ENCODE measurements at places on chromosomes 13 and 19. TPM values are rescaled to one million over a fixed set of nuclear protein-coding genes. Genes with fewer than 3 reads are reported as not detected.
A peak's percentile ranks its signal among the peaks of the same experiment; 100 is the strongest.

- no peak for DNase-seq
Measured at GRCh38 chr19:52188822-52189734, 774 bp upstream of the PPP2R1A start.

CTXN1 gene
- 2.9 TPM for total RNA-seq

CPT1C gene
- total RNA-seq = 9.6 TPM

DNA sequence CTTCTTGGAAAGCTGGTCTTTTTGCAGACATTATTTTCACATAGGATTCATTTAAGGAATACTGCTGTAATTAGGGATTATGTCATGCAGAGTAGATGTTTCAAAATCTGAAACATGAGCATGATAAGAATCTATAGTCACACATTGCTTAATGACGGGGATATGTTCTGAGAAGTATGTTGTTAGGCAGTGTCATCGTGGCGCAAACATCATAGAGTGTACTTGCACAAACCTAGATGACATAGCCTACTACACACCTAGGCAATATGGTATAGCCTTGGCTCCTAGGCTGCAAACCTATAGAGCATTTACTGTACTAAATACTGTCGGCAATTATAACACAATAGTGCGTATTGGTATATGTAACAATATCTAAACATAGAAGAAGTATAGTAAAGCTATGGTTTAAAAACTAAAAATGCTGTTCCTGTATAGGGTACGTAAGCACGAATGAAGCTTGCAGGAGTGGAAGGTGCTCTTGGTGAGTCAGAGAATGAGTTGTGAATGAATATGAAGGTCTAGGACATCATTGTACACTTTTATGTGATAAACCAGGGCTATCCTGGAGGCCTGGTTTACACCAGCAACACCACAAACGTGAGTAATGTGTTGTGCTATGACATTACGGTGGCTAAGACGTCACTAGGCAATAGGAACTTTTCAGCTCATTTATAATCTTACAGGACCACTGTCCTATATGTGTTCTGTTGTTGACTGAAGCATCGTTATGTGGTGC is 283.1 kb downstream of the MTUS2 start:
- DNase-seq = no peak

DNA sequence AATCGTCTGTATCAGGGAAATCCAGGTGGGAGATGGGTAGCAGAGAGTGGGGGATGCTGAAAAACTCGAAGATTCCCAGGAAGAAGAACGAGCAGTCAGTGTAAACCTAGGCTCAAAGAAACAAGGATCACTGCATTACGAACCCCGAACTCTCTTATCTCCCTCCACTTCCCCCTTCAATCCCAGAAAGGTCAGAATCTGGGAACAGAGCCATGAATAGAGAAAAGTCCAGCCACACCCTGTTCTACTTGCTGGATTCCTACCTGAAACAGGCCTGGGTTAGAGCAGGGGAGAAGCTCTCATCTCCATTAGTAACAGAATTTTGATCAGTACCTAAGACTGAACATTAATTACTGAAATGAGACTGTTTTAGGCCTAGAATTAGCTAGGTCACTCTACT is 24.4 kb downstream of the EPSTI1 start:
- DNase-seq = no peak

GRCh38 chr19:10251792-10252694 is at the start of gene MRPL4:
Gene MRPL4, plus strand, starts transcription at chr19:10252214. Its CDS starts 40 bp downstream, at chr19:10252254.
- peak; percentile 97 for DNase-seq

DNA sequence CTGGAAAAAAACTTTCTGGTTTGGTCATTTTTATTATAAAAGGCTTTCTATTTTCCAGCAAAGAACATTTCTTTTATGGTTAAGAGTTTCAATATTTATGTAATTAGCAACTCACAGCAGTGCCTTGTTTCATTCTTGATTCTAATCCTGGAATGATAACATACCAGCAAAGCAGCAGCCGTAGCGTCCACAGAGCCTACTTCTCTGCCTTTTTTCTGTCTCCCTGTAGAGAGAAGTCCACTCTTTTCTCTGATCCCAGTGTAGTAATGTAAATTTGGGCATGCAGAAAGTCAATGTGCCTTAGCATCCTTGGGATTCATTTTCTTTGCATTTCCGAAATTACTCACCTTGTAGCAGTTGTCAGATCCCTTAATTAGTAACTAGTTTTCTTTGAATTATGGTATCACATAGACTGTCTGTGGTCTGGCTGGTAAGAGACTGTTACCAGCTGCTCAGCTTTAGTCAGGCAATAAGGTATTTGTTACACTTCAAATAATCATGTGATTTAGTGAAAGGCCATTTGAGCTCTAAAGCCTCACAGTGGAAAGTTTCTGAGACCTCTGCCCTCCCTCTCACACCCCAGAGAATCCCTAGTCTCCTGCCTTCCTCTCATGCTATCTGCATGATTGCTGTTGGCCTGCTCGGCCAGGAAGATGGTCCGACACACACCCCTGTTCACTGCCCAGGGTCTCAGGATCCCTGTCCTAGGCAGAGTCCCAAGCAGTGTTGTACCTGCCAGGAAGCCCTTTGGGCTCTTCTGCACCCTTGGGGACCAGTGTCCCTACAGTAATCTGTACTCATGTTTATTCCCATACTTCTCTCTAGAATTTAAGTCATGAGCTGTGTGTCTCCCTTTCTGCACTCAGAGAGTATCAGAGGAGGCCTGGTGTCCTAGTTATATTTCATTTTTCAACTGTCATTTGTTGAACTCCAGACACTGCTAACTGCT is 86.3 kb downstream of the LRCH1 start:
- no peak for DNase-seq

SHC2 gene
- 7.6 TPM for total RNA-seq

UNC13A gene
- total RNA-seq = 0.13 TPM

DNA sequence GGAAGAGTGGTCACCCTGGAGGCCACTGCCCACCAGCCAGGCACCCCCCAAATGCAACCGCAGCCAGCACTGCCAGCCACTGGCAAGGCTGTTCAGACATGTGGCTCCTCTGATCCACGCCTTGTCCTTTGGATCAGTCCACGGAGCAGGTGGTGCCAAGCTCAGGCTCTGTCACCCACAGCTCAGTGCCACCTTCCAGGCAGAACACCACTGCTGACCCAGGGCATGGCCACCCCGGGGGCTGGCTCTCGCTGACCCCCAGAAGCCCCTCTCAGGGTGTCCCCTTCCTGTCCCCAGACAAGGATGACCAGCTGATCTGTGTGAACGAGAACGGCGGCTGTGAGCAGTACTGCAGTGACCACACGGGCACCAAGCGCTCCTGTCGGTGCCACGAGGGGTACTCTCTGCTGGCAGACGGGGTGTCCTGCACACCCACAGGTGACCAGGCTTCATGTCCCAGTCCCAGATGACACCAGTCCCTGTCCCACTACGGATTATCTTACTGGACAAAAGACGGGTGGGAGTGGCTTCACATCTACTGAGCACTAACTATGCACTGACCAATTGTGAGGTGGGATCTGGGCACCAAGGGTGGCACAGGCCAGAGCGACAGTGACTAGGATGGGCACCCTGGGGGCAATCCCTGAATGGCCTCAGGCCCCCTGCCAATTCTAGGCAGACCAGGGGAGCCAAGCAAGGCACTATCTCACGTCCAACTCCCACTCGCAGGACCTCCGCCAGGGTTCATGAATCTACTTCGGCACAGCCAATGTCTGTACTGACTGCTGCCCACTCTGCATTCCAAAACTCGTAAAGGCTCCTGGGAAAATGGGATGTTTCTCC is 7.0 kb upstream of the F10 start:
- no peak for DNase-seq

TMEM145 gene
- total RNA-seq = 0.25 TPM

GRCh38 chr19:30708416-30709178 is 336.4 kb downstream of the ZNF536 start:
- no peak for DNase-seq

- DNase-seq = no peak
Measured at GRCh38 chr19:6225232-6225865, 54.4 kb downstream of the MLLT1 start.

GRCh38 chr13:35349673-35350278 is 126.7 kb downstream of the MAB21L1 start:
- DNase-seq = peak; percentile 78

DNA sequence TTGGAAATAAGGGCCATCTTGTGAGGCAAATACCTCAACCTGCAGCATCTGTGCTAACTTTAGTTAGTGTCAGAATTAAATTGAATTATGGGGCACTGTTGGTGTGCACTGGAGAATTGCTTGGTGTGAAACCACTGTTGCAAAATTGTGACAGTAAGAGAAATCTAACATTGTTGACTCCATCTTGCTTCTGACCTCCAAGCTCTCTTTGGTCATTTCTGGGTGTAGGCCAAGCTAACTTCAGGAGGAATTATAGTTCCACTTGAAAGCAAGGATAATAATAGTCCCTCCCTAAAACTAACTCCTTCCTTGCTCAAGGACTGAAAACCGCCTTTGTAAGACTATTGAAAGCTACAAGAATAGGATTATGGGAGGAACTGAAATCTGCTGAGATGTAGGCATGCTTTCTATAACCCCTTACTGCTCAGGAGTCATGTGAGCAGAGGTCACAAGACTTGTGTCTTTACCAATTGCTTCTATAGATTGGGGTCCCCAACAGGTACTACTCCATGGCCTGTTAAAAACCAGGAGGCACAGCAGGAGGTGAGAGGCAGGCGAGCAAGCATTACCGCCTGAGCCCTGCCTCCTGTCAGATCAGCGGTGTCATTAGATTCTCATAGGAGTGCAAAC is 24.9 kb upstream of the GAS6 start:
- DNase-seq = no peak

ZNF71 gene
- 8.9 TPM for total RNA-seq

GCDH gene
- total RNA-seq = 20.4 TPM

MCF2L gene
- total RNA-seq = 11.5 TPM

DNA sequence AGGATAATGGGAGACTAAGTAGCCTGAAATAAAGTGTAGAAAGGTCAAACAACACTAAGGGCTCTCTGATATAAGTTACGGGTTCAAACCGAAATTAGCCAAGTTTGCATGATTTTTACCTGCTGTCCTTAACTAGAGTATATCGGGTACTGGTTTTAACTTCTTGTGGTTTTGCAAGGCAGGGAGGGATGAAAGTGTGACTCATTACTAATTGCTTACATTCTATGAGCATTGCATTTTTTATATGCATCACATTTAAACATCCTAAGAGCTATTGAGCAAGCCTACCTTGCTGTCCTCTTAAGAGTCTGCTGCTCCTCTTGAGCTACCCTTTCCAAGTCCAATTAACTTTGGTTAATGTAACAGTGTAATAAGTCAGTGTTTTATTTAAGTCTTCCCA is 415.4 kb downstream of the SLITRK5 start:
- no peak for DNase-seq

ZNF534 gene
- total RNA-seq = not detected

FAM187B gene
- total RNA-seq = not detected

- no peak for DNase-seq
Measured at GRCh38 chr19:28948026-28948425, 264.9 kb downstream of the UQCRFS1 start.

- no peak for DNase-seq
Measured at GRCh38 chr13:31930490-31930889, 101.1 kb upstream of the FRY start.

IRS2 gene
- total RNA-seq = 1.5 TPM

RASIP1 gene
- 59.4 TPM for total RNA-seq

ZNF222 gene
- total RNA-seq = 3.5 TPM

RHPN2 gene
- total RNA-seq = 15.8 TPM

DNA sequence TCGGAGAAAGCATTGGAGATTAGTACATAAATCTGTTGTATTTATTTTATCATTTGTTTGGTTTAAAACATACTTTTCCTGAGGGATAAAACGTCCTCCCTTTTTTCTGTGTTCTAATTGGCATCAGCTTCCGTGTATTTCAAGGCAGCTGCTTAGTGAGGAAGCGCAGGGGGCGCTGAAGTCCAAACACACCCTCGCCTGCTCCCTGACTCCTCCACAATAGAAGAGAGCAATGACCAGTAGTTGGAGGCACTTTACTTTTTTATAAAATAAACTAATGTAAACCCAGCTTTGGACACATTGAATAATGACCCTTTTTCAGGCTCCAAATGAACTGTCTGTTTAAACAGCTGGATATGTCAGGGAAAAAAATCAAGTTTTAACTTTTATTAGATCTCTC is 79.9 kb downstream of the RNASEH2B start:
- peak; percentile 0 for DNase-seq

COL4A2 gene
- total RNA-seq = 1,224 TPM

ERICH4 gene
- not detected for total RNA-seq

ZNF700 gene
- 5.9 TPM for total RNA-seq

DNA sequence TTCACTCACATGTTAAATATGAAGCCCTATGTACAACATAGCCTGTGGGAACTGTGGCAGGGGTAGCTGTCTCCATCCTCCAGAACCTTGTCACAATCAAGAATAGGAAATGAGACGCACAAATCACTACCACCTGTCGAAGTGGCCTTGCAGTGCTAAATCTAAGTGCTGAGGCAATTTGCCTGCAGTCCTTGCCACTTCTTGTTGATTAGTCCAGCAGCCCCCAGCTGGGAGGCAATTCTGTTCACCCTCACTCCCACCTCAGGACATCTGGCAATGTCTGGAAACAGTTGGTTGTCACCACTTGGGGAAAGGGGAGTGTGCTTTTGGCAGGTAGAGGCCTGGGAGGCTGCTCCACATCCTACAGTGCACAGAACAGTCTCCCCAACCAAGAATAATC is 10.7 kb downstream of the RFX2 start:
- DNase-seq = no peak

DNA sequence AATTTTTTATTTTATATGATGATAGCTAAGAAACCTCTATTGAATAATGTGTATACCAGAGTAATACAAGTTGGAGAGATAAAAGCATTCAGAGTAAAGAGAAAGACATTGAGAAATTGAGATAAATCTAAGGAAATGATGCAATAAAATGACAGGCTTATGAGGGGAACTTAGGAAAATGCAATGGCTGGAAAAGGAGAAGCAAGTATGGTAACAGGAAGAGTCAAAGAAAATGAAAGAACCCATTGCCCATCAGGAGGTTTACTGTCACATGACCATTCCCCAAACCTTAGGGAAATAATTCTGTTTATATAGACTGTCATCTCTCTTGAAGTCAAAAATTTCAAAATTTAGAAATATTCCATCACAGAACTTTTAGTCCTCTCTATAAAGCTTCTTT is 808.0 kb upstream of the PRR20A start:
- DNase-seq = no peak

GRCh38 chr19:47407417-47407774 is 11.9 kb downstream of the MEIS3 start:
- no peak for DNase-seq

- DNase-seq = no peak
Measured at GRCh38 chr19:648305-648704, 8.6 kb downstream of the FGF22 start.

ZNF100 gene
- 4.3 TPM for total RNA-seq

Data from dermis microvascular lymphatic vessel endothelial cell (primary cell).